ENCODE measurements at places on chromosomes 5 and 9. TPM values are rescaled to one million over a fixed set of nuclear protein-coding genes. Genes with fewer than 3 reads are reported as not detected.
A peak's percentile ranks its signal among the peaks of the same experiment; 100 is the strongest.

Gene FAM169A
- total RNA-seq = 2.2 TPM

Gene ADAMTS12
- total RNA-seq = 7.3 TPM

DNA sequence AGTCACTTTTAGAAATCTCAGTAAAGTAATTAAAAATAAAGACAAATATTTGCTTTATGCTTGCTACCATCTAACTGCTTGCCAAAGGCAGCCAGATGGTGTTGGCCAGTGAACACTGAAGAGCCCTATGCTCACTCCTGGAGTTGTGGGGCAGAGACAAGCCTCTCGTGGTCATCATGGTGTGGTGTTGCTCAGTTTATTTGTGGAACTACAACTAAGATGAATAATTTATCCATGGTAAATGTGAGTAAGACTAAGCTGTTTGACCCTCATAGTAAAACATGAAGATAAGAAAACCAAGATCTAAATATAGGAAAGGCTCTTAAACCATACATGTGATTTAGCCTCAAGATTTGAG is 100.7 kb downstream of the PDE8B start:
- H3K27ac ChIP-seq = peak overlapping the region; percentile 10
- no peaks in the 10 kb centered on the region for H3K36me3 ChIP-seq
- no peaks in the 10 kb centered on the region for H3K27me3 ChIP-seq

DNA sequence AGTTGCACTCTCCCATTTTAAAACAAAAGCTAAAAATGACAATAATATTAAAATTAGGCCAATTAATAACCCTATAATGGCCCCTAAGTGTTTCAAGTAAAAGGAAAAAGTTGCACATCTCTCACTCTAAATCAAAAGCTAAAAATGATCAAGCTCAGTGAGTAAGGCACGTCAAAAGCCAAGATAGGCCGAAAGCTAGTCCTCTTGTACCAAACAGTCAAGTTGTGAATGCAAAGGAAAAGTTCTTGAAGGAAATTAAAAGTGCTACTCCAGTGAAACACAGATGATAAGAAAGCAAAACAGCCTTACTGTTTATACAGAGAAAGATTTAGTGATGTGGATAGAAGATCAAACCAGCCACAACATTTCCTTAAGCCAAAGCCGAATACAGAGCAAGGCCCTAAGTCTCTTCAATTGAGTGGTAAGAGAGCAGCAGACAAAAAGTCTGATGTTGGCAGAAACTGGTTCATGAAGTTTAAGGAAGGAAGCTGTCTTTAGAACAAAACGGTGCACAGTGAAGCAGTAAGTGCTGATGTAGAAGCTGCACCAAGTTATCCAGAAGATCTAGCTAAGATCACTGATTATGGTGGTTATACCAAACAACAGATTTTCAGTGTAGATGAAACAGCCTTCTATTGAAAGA is 144.1 kb upstream of the ACOT12 start:
- H3K36me3 ChIP-seq = no peaks in the 10 kb centered on the region
- DNase-seq = no peak
- no peak overlapping the region for H3K27ac ChIP-seq
- H3K27me3 ChIP-seq = no peaks in the 10 kb centered on the region
- peaks cover 15% of the 10 kb centered on the region for H3K4me1 ChIP-seq

Gene FGF18
- 1.6 TPM for total RNA-seq
